GM19239 (cell line): ENCODE measurements at places on chromosomes 6 and 20.

DNA sequence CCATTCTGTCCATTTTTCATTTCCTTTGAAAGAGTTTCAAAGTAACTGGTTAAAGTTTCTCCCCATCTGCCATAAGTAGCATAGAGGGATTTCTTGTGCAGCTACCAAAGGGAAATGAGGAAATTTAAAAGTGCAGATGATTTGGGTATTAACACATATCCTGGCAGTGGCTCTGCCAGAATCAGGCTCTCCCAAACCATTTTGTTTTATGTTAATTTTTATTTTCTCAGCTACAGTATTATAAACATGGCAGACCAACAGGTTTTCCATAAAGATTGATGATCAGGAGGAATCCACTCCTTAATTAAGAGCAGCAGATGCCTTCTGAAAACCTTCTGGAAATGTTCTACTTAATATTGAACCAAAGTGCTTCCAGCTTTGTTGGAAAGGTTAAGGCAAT, 13.9 kb downstream of the PLCB4 start:
- no peak for DNase-seq

- peak; percentile 83 for DNase-seq
Observed at GRCh38 chr20:58888521-58889333, 36.2 kb downstream of the GNAS start.

GRCh38 chr6:160737934-160738333, 35.9 kb downstream of the PLG start:
- no peak for DNase-seq

- DNase-seq = no peak
Observed at GRCh38 chr6:119521251-119521650, 171.7 kb upstream of the MAN1A1 start.

DNA sequence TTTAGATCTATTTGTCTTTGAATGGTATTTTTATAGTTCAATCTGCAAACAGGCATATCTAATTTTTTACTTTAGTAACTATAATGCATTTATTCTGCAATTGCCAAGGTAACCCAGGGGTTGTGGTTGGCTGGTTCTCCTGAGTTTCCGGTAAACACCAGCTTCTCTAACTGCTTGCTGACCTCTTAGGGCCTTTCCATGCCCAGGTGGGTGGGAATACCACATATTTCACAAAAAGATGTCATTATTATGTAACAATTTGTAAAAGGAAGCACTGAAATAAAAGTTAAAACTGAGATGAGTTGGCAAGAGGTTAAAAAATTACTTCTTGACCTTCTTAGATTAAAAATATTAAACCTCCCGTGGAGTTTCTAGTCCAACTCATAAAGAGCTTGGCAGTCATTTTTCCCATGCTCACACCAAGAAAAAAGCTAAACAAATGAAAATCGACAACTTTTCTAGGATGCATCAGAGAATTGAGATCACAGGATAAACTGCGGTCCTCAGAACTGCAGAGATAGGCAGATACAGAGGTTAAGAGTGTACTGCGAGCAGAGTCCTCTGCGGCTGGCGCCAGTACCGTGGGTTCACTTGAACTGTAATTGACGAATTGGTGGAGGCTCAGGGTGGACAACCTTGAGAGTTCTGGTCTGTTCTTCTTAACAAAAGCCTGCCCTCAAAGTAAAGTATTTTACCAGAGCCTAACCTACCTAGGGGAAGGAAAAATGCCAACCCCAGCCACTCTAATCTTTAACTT, 2.2 kb upstream of the VNN1 start:
- DNase-seq = no peak

DNA sequence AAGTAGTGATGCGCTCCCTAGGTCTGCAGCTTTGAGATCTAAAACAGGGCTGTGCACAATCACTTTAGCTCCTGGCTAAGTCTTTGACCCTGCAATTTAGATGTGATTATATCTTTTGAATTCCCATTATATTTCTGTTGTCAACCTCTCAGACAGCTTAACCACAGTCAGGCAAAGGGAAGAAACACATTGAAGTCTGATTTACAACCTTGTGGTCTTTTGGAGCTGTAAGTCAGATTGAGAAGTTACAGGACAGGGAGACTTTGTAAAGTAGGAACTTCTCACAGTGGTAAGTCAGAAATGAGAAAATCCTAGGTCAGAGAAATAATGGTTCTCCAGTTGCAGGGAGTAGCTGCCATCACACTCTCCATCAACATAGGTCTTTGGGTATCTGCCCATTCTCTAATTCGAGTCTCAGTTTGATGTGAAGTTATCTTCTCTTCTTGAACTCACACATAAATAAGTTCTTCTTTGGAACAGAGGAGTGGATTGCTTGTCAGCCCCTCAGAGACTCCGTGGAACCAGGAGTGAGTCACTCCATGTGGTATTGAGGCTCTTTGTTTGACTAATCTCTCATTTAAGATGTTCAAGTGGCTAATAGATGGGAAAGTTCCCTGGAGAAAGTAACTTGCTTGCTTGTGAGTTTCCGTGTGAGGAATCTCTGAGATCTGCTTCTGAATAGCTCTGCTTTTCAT, 35.0 kb upstream of the SGK1 start:
- DNase-seq = no peak

- no peak for DNase-seq
Observed at GRCh38 chr20:56956534-56956933, 309.9 kb downstream of the BMP7 start.

- no peak for DNase-seq
Observed at GRCh38 chr20:24630486-24631172, 161.2 kb downstream of the SYNDIG1 start.

DNA sequence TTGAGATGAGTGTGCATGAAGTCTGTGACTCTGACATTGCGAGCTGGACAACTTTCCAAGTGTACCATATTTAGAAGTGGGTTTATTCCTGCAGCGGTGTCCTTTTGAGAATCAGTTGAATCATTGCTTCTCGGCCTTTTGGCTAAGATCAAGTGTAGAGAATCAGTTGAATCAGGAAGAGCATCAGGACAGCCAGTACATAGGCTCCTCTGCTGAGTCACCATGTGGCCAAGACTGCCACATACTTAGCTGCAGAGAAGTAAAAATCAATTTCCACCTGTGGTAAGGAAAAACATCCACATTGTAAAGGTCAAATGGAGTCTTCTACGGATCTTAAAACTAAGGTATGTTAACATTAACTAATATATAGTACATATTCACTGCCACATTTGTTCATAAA, 428.4 kb upstream of the MARCKS start:
- DNase-seq = no peak

- DNase-seq = no peak
Observed at GRCh38 chr6:40477246-40478126, 109.7 kb downstream of the LRFN2 start.

DNA sequence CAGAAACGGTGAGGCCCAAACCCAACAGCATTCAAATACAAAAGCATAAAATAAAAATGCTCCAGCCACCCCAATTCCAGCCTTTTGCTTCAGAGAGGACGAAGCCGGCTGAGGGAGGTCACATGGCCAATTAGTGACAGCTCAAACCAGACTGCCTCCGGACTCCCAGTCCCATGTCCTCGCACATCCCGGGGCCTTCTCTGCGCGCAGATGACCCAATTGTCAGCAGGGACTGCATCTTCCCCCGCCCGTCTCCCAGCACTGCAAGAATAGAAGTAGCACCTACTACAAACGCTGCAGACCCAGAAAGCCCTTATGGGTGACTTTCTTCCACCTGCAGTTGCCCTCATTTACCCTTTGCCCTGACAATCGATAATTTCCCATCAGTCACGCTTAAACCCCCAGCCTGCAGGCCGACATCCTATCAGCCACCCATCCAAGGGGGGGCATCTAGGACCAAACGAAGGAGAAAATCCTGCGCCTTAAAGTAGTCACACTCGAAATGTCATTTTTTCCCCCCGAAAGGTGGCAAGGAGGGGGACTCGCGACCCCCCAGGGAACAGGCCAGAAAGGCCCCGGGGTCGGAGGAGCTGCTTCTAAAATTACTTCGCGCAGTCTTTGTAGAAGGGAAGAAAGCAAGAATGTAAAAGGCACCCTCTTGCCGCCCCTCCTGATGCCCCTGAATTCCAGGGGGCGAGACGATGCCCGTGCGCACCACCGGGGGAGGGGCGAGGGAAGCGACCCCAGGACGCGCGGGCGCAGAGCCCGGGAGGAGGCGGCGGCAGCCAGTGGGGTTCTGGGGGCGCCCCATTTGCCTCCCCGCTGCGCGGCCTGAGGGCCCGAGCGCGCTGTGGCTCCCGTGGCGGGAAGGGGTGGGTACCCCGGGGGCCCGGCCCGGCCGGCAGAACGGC, 792 bp downstream of the SLC23A2 start:
- DNase-seq = peak; percentile 45

- no peak for DNase-seq
Observed at GRCh38 chr6:97288188-97288587, 5.2 kb upstream of the MMS22L start.

DNA sequence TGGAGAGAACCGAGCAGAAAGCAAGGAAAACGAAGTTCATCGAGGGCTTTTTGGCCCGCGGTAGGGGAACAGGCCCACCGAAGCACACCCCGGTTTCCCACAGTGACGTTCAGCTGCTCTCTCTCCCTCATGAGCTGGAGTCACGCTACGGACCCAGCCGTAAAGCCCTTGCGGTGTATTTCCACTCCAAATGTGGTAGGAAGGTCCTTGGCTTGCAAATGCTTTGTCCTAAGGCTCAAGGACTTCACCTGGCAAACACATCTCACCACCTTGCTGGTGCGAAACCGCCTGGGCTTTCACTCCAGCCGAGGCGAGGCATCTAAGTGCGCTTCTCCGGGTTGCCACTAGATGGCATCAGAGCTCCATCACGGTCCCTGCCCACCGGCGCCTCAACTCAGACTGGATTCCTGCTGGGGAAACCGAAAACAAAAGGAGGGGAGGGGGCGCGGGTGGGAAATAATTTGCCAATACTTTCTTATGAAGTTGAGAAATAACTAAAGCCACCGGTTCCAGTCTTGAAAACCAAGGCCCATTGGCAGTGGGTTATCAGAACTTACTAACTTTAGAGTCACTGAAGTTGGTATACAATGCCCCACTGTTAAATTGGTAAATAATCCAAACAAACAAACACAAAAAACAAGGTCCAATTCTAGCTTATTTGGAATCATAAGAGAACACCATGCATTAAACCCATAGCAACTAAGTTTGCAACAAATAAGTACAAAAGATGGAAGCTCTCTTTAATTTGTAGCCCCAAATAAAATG, 13.4 kb upstream of the FOXC1 start:
- DNase-seq = peak; percentile 85

DNA sequence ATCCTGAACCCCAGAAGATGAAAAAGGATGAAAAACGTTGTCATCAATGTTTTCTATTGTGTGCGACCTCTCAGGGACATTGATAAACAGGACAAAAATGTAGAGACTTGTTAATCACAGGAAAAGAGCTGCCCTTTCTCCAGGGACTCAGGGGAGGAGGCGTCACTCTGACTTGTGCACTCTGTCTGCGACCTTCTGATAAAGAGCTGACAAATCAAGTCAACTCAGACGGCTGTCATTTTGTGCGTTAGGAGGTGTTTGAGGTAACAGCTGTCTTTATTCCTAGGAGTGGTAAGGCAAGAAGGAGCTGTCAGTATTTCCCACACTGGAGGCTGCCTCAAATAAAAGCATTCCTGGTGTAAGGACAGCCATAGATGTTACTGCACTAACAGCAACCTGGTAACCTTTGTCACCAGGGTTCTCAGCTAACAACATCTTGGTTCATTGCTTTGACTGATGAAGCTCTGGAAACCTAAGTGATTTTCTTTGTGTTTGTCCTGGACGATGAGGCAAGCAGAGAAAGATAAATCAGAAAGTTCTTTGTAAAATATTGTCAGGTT, 38.6 kb upstream of the NXT1 start:
- no peak for DNase-seq

- no peak for DNase-seq
Observed at GRCh38 chr6:11096109-11096508, 2.5 kb downstream of the SMIM13 start.

DNA sequence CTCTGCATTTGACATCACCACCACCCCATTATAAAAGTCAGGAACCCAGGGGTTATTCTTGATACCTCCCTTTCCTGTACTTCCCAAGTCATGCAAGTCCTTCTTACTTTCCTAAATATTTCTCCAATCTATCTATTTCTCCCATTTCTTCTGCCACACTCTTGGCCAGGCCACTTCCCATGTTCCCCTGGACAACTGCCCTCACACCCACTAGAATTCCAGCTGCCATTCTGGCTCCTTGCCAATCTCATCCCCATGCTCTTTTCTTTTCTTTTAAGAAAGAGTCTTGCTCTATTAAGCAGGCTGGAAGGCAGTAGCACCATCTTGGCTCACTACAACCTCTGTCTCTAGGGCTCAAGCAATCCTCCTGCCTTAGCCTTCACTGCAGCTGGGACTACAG, 15.2 kb downstream of the DEFB132 start:
- DNase-seq = no peak

DNA sequence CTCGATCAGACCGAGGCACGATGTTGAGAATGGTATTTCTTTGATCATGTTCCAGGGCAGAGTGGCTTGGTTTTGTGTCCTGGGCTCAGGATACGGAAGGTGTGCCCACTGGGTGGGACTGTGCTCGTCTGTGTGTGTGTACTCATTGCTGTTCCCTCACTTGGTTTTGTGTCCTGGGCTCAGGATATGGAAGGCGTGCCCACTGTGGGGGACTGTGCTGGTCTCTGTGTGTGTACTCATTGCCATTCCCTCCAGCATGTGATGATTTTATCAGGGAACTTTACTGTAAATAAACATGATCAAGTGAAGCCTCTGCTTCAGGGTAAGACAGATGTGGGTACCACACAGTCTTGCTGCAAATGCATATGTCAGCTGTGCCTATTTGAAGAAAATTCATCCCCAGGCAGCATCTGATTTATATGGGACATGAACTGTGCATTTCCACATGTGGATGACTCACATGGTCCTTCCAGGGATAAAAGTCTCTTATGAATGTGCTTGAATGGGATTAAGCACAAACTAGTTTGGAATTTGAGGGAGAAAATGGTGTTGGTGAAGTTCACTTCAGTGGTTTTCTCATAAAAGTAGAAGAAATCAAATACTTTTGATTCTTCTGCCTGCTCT, 274.3 kb downstream of the QKI start:
- DNase-seq = no peak

- no peak for DNase-seq
Observed at GRCh38 chr6:70673601-70674000, 5.9 kb downstream of the SMAP1 start.

GRCh38 chr6:25717866-25718740, 36.4 kb upstream of the SLC17A4 start:
- DNase-seq = no peak

GRCh38 chr20:19583532-19584175, 174.4 kb upstream of the RIN2 start:
- DNase-seq = peak; percentile 33

DNA sequence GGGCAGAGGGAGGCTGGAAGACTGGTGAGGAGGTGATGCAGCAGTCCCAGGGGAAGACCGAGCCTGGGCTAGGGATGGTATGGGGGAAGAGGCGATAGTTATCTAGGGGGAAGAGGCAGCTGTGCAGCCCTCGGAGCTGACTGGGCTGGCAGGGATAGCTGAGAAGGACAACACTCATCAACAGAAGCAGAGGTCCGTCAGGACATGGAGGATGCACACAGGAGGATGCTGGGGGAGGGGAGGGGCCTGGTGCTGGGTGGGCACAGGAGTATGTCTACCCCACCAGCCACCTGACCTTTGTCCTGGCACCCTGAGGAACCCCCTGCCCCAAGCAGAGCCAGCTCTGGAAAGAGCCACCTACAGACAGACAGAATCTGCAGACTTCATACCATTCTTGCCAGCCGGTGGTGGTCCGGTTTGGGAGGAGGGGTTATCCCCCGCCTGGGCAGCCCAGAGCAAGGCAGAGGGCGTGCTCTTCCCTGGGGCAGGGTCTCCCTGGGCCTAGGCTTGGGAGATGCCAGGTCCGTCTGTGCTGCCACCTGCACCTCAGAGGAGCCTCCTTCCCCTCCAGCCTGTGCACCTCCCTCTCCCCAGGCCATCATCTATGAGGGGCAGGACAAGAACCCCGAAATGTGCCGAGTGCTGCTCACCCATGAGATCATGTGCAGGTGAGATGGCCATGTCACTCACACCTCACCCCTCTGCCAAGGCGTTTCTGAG, 14.9 kb downstream of the EBF4 start:
- no peak for DNase-seq
